SK-N-DZ (cell line): ENCODE measurements at places on chromosomes 6 and 20.

DNA sequence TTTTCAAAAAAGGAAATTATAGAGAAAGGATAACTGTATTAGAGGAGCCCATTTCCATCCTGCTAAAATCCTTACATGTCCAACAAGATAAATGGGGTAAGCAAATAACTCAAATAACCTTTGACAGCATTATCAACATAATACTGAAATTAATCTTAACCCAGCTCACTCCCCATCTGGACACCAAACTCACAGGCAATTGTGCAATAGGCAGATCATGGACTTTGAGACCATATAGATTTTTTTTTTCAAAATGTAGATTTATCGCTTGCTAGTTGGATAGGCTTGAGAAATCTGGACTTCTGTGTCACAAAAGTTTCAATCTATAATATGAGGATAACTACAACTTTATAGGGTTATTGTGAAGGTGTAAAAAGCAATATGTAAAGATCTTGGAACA lies 134.4 kb upstream of the ASCC3 start:
- DNase-seq = no peak

DNA sequence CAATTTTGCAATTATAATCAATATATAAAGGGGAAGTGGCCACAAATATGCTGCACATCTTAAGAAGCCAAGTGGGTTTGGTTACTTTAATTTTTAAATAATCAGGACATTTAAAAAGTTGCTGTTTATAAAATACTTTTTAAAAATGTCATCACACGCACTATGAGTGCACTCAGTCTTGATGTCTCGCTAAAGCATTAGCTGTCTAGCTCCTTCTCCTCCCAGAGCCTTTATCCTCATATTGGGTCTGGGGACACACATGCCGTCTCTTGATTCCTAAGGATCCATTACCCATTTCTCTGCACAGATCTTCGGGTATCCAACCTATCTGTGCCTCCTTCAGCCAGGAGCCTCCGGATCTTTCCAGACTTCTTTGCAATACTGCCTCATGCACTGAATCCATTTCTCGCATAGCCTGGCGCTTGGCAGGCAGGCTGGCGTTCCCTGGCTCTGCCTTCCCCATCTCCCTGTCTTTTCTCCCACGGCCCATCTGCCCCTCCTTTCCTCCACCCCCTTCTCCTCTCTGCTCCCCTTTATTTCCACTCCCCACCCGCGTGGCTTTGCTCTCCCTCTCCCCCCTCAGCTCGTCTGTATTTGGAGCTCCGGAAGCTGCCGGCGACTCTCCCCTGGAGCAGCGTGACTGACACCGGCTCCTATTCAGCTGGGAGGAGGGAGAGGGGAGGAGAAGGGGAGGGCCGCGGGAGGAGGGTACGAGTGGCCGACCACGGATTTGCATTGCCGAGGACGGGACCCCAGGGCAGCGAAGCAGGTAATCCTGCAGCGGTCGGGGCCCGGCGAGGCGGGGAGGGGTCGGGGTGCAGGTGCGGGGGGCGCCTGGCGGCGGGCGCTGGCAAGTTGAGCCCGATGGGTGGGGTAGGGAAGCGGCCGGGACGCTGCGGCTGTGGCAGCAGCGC lies at the start of gene CAP2:
CAP2 (plus strand) TSS at position 618 of the 914 bp plus-strand sequence. CDS start 27,961 bp downstream, outside the sequence.
- DNase-seq = peak; percentile 74

DNA sequence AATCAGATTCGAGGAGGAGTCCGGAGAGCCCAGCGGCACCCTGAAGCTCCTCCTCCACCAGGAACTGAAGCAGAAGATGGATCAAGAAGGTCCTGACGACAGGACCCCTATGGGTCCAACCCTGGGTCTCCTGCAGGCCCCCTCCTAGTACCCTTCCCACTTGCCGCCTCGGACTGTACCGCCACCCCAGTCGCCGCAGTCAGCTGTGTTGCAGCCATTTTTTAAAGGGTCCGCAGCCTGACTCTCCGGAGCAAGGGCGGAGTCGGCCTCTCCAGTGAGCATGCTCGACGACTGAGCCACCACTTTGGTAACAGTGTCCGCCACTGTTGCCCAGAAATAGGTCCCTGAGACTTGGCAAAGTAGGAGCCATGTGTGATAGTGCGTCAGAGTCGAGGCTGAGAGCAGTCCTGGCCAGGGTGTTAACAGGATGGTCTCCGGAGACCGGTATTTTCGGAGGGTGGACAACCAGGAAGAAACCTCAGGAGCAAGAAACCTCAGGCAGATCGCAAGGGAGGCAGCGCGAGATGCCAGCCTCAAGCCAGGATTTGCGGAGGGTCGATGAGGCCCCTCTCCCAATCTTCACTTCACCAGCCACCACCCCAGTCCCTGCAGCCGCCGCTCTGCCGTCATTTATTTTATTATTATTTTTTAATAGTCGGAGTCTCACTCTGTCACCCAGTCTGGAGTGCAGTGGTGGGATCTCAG lies 294.6 kb upstream of the ZNF337 start:
- no peak for DNase-seq

DNA sequence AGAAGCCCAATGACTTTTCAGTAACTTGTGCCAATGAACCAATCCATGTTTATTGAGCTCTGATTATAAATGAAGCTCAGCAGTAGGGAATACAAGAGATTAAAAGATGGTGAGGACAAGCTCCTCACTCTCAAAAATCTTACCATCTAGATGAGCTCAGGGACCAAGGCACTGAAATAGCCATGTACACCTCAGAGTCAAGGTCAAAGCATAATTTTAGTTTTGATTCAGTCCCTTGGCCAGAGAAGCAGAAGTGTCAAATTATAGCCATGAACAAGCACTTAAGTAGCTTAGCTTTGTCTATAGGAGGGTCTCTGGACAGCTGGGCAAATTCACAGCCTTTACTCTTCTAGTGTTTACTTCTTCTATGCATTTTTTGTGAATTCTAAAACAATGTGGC lies 131.0 kb upstream of the DTNBP1 start:
- DNase-seq = no peak

GRCh38 chr6:139659711-139660110 lies 285.3 kb upstream of the CITED2 start:
- no peak for DNase-seq

DNA sequence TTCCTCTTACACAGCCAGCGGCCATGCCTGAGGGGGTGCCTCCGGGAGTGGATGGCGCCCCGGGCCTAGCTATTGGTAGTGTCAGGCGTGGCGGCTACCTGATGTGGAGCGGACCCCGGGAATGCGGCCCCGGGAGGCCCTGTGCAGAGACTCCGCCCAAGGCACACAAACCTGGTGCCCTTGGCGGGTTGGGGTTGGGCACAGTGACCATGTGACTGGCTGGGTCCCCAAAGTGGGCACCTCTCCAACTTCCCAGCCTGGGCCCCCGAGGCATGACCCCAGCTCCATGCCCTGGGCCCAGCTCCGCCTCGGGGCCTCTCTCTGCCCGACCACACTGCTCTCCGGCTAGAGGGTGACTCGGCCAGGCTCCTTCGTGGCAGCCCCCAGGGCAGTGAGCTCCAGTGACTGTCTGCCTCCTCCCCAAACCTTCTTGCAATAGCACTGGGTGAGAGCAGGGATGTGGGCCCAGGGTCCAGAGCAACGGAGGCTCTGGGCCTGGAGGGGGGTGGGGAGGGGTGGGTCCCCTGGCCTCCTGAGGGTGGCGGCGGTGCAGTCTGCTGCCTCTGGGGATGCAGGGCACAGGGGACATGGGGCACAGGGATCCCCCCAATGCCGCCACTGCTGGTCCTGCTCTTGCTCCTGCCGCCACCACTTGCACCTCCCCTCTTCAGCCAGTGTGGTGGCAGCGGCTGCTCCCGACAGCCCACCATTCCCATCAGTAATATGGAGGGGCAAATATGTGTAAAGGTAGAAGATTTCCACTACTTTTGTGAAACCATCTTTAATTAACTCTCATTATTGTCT lies 942.9 kb upstream of the EPHA7 start:
- no peak for DNase-seq

GRCh38 chr6:70162972-70163371 lies 139.9 kb downstream of the COL9A1 start:
- peak; percentile 11 for DNase-seq

GRCh38 chr20:58569241-58570125 lies 54.3 kb upstream of the APCDD1L start:
- no peak for DNase-seq

DNA sequence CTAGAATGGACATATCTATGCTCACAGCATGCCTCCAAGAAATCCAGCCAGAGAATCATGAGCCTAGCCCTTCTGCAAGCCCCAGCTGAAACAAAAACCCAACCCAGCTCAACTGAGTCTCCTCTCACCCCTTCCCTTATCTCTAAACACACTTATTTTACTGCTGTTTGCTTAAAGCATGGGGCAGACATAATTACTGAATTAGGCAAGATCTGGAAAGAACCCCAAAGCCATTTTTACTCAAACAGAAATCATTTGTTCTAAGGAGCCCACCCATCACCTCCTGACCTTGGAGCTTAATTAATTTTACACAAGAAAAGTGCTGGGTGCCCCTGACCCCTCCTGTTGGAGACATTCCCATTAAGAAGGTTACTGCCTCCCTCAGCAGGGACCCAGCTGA lies 291.6 kb downstream of the MAFB start:
- DNase-seq = no peak

DNA sequence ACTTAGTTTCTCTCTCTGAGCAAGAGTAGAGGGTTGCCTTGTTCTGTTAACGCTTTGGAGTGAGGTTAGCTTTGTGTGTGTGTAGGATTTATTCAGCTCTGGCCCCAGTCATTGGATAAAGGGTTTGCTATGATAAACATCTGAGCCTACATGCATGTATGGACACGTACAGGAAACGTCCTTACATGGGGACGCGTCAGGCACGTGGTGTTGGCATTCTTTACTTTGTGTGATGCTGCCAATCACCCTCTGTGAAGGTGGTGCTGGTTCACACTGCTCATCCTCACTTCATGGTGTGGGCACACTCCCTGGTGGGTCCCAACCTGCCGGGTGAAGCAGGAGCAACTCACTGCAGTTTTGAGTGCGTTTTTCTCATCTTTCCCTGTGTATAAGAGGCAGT lies 53.4 kb upstream of the CD93 start:
- no peak for DNase-seq

DNA sequence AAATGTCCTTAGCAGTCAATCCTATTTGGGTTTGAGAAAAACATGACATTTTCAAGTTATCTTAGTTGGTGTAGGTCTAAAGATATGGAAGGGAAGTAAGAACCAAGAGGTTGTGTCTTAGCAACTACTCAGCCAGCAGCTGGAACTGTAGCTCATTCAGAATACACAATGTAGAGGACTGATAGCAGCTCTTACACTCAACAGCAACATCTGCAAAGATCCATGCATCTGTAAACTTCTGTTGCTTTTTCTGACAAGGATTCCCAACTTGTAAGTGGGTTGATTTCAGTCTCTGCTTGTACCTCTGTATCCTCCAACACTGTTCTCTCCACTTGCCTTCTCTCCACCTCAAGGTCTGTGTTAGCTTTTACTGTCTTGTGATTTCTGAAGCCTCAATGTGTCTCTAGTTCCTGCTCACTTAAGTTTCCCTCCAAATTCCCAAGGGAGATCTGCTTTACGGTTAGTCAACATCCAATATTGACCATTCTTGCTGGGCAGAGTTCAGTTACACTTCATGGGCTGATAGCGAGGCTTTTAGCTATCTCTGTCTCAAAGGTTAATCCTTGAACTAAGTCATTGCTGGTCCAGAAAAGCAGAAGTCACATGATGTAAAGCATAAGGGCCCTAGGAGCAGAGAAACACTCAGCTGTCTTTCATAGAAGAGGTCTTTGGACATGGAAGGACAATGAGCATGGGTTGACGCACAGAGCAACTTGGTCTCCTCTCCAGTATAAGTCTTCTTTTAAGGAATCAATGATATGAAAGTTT lies 71.6 kb upstream of the LGSN start:
- DNase-seq = no peak

GRCh38 chr6:96016334-96017069 lies 728 bp downstream of the FUT9 start:
- DNase-seq = no peak

DNA sequence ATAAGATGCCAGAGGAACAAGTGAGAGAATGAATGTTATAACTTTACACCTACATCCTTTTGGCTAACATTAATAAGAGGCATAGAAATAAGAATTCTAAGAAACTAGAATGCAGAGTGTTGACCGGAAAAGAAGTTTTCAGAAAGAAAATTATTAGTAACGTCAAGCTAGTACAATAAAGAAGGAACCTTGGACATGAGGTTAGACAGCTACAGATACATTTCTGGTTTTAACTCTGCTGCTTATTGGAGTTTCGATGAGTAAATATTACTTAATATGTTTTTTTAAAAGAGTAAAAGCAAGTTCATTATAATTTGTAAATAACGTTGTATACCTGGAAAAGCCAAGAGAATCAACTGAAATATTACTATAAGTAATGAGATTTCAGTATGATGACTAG lies 22.7 kb downstream of the TAB2 start:
- no peak for DNase-seq

GRCh38 chr6:112044196-112044595 lies 9.7 kb upstream of the CCN6 start:
- DNase-seq = no peak
